Fibroblast of the aortic adventitia (primary cell): ENCODE measurements at places on chromosomes 1 and 21.

DNA sequence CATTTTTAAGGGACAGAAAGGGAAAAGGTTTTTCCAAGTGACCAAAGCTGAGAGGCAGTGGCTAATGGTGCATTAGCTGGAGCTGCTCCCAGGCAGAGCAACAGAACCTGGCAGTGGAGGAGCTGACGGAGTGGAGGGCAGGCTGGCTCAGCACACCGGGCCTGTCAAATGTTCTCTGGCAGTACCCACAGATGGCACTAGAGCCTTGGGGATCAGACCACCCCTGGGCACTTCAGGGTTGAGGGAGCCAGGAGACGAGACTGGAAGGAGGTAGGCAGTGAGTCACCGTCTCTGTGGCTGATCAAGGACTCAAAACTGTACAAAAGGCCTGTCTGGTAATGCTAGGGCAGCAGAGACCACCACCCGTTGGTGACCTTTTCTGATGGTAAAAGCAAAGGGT lies 121.7 kb upstream of the KIAA0040 start:
- no peak for DNase-seq

GRCh38 chr1:10561497-10561896 lies 86.7 kb downstream of the PEX14 start:
- DNase-seq, result peak; percentile 58

- peak; percentile 43 for DNase-seq
Measured at GRCh38 chr1:48048064-48048463, 50.9 kb upstream of the TRABD2B start.

DNA sequence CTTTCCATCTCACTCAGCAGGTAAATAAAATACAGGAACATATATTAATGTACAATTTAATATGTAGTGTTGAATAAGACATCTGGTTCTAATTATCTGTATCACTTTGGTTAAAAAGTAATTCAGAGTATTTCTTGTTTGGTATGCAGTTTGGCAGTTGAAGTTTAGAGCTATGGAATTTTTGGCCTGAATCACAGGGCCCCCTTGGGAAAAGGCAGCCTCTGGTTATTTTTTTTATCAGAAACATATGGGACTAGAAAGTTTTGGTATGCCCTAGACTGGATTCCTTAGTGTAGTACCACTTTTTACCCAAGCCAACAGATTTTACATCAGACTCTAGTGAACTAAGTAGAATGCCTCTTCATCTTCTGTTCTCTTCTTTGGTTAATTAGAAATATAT lies 26.4 kb downstream of the CNST start:
- DNase-seq, result peak; percentile 99

GRCh38 chr1:91764471-91765115 lies 121.4 kb downstream of the TGFBR3 start:
- DNase-seq, result no peak

DNA sequence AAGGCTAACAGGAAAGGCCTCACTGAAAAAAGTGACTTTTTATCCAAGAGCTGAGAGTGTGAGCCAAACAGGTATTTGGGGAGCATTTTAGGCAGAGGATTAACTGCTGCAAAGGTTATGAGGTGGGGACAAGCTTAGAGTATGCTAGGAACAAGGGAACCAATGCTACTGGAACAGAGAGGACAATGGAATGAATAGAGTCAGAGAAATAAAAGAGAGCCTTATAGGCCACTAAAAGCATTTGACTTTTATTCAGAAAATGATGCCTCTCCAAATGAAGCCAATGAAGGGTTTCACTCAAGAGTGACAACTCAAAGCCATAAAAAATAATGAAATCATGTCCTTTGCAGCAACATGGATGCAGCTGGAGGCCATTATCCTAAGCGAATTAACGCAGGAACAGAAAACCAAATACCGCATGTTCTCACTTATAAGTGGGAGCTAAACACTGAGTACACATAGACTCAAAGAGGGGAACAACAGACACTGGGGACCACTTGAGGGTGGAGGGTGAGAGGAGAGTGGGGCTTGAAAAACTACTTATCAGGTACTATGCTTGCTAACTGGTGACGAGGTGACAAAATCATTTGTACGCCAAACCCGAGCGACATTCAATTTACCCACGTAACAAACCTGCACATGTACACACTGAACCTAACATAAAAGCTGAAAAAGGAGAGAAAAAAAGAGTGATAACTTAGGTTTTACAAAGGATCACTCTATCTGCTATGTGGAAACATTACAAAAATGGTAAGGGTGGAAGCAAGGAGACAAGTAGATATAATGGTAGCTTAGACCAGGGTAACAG lies 11.1 kb downstream of the PTP4A2 start:
- DNase-seq, result no peak

DNA sequence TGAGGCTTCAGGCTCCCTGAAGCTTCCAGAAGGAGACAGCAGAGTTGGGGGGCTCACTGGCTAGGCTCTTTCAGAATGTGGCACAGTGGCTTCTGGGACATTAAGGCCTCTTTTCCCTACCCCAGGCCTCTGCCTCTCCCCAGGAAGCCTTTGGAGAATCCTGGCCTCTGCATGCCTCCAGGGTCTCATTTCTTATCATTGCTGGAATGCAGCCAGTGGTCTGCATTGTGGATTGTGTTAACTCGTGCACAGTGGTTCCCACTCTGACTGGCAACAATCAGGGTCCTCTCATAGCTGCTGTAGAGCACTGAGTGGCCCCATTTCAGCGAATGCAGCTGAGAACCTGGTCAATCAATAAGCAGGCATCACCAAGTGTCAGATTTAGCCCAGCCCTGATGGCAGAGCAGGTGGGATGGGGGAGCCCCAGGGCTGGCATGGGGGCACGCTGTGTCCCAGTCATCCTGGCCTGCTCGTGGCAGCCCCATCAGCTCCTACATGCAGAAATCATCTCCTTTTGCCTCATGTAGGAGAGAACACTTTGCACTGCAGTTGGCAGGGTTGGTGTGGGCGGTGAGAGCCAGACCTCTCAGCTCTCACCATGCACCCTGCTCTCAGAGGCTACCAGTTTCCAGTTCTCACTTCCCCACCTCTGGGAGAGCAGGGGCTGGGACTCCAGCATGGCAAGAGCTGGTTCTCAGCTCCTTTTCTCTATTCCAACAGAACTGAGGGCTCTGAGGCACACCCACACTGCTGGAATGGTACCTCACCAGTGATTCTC lies 13.4 kb downstream of the ADORA1 start:
- DNase-seq, result no peak

DNA sequence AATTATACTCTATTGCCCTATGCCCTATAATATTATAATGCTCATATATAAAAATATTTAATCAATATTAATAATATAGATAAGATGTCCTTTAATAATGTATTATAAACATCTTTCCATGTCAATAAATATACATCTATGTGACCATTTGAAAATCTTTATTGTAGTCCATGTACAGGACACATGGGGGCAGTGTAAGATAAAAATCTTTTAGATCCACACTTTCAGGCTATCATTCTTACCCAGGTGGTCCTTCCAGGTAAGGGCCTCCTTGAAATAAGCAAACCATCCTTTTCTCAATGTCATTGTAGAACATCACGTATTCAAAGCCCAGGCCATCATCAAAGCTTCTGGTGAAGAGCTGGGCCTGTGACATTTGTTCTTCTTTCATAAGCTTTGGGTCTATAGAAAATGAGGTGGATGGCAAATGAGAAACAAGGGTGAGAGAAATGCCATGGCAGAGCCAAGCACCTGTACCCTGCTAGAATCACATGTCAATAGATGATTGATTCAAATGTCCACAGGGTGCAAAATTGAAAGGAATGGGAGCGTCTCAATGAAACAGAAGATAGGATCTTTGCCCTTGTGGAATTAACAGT lies 20.2 kb downstream of the THEM4 start:
- DNase-seq, result peak; percentile 30

DNA sequence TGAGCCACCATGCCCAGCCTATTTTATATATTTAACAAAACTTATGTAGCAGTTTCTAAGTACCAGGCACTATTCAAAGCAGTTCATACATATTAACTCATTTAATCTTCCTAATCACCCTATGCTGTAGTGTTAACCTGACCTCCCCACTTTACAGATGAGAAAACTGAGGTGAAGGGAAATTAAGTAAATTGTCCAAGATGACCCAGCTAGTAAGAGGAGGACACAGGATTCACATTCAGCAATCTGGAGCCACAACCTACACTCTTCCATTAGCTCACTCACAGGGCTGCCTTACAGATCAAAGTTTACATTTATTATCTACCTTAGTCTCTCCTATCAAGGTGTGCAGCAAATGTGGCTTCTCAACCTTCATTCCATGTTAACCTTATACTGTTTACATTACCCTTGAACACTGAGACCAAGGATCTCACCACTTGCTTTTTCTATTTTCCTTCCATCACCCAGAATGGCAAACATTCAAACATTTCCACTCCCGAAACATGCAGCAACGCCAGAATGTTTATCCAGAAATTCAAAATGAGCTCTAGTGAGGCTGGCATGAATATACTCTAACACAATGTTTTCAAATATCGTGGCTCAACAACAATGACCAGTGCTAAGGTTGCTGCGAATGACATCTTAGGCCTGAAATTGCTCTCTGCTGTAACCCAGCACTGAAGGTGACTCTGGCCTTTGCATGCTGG lies 24.5 kb downstream of the HIVEP3 start:
- no peak for DNase-seq

DNA sequence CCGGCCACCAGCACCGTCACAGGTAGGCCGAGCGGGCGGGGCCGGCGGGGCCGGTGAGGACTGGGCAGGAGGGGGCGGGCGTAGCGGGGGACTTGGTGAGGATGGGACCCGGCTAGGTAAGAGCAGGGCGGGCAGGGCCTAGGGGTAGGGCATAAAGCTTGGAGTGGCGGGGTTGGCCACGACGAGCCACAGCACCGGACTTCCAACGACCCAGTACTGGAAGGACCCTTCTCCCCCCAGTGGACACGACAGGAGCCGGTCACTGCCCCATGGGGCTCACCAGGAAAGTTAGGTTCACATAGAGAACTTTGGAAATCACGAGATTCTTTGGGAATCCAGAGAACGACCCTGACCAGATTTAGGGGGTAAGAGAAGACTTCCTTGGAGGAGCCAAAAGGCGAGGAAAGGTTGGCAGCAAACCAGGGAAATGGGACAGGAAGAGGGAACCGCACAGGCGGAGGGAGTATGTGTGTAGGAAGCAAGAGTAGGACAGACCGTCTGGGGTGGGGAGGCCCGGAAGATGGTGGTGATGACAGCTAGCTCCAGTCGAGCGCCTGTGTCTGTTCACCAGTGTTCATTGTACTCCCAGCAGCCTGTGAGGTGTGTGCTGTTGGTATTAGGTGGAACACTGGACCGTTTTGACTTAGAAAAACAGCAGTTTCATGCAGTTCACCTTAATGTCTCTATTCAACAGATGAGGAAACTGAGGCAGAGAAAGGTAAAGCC lies 20.4 kb downstream of the ZNF362 start:
- no peak for DNase-seq

- DNase-seq, result no peak
Measured at GRCh38 chr1:19825298-19825697, 10.2 kb upstream of the RNF186 start.

GRCh38 chr1:6245869-6246496 lies 2.0 kb downstream of the HES3 start:
- DNase-seq, result no peak

DNA sequence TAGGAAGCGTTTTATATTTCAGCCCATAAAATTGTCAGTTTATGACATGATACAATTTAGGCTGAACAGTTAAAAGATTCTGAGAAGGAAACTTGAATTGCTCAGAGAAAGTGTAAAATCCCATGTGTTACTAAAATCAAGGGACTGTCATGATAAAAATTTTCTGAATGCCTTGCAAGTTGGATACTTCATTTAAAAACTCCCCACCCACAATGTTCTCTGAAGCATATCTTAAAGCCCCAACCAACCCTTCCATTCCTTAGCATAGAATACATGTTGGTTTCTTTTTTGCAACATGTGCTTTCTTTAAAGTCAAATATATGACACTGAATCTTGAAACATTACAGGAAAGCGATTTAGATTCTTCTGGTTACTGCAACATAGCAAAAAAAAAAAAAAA lies 97.4 kb downstream of the MRPL39 start:
- DNase-seq, result no peak

- peak; percentile 68 for DNase-seq
Measured at GRCh38 chr1:240189386-240189989, 97.8 kb downstream of the FMN2 start.

DNA sequence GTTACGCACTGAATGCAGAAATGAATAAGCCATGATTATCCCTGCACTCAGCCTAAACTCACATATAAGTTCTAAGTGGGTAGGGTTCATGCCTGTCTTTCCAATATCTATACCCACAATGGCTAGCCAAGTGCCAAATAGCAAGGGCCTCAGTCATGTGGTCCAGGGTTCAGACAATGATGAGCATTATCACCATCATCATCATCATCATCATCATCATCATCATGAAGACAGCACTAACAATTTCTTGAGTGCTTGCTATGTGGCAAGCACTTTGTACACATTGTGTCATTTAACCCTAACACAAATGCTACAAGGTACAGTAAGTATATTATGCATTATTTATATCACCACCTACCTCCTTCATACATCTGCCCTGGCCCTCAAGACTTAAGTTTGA lies 500.0 kb downstream of the AGBL4 start:
- no peak for DNase-seq

DNA sequence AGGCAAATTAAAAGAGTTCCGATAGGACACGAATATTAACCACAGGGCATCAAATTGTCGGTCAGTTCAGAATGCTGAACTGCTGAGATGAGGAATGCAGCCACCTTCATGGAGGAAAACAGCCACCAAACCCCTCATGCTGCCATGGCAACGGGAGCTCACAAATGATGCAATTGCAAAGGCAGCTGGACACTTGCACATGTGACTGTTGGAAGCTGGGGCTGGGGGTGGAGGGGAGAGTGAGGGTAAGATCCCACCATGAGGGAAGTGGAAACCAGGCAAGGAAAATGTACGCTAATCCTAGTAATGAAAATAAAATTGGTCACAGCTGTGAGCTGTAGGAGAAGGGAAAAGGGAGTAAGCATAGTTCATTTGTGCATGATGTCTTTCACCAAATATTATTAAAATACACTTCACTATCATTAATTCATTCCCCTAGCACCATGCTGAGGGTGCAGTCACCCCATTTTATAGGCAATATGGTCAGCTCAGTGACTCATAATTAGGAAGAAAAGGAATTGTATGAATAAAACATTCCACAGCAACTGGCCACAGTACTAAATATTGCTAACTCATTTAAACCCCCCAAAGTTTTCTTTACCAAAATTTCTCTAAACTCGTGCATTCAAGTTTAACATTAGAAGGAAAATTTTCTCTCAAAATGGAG lies 15.3 kb downstream of the BECN2 start:
- peak; percentile 26 for DNase-seq
